Muscle of leg (tissue), 16 donors: ENCODE measurements at places on chromosomes 7 and 10. TPM values are rescaled to one million over a fixed set of nuclear protein-coding genes. Genes with fewer than 3 reads are reported as not detected.

GRCh38 chr10:48613016-48613415 lies 8.1 kb upstream of the ARHGAP22 start:
- DNase-seq = no peak

DNA sequence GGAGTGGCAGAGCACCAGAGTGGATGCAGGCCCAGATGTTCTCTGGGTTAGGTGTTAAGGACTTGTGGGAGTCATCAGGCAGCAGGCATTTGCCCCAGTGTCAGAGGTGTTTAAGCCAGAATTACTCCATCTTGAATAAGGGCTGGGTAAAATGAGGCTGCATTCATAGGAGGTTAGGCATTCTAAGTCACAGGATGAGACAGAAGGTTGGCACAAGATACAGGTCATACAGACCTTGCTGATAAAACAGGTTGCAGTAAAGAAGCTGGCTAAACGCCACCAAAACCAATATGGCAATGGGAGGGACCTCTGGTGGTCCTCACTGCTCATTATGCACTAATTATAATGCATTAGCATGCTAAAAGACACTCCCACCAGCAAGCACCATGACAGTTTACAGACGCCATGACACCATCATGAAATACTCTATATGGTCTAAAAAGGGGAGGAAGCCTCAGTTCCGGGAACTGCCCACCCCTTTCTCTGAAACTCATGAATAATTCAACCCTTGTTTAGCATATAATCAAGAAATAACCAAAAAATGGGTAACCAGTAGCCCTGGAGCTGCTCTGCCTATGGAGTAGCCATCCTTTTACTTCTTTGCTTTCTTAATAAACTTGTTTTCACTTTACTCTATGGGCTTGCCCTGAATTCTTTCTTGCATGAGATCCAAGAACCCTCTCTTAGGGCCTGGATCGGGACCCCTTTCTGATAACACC lies 882 bp upstream of the LRRC61 start:
- DNase-seq = no peak

- no peak for DNase-seq
Measured at GRCh38 chr7:90858546-90858945, 262.4 kb downstream of the CDK14 start.

DNA sequence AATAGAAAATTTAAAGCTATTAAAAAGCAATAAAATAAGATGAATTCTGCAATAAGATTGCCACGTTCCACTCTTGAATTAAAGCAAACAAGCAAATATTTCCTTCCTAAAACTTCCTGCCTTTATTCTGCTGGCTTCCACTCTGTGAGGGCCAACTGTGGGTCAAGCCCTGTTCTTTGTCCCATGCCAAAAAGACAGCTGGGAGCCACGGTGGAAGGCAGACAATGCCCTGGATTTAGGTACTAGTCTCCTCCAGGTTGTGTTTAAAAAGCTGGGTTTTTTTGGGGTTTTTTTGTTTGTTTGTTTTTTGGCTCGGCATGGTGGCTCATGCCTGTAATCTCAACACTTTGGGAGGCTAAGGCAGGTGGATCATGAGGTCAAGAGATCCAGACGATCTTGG lies 39.1 kb downstream of the LRRTM3 start:
- DNase-seq = no peak

DNA sequence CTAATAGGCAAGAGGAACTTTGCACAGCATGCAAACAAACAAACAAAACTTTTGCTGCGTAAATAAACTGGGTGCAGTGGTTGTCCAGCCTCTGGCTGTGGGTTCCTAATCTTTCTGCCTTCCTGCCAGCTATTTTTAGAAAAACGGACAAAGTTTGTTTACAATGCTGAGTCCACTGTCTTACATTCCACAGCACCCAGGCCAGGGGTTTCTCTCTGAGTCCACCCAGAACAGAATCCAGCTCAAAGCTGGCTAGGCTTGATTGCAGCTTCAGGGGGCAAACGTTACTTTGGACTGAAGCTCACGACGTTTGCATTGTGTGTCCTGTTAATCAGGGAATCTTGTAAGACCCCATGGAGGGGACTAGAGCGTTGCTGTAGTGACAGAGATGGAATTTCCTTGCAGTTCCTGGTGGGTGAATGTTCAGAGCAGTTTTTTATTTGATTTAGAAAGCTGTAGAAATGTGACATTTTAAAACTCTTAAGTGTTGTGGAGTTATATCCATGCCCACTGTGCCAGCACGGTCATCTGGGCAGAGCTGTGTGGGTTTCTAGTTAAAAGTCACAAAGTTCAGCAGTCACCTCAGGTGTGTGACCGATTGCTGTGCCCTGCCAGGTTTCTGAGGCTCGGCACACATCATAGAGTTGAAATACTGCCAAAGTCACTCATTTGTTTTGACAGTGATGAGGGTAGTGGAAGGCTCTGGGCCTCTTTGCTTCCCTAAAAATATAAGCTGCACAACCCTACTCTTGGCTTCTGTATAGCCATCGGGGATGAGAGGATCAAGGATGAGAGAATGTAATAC lies 247.0 kb downstream of the STK31 start:
- no peak for DNase-seq

DNA sequence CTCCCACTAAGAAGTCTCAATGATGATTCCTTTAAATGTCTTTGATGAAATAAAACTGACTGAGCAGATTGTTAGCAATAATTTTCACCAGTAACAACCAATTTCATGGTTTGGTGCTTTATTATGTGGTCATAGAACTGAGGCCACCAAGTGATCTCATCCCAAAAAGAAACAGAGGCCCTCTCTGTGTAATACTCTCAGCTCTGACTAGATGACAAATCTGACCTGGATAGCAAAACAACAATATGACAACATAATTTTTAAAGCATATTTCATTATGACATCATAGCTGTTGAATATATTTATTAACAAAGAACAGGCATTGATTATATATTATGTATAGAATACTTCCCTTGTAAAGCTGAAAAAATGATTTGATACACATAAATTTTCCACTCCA lies 5.9 kb downstream of the SEMA3E start:
- DNase-seq = no peak

DNA sequence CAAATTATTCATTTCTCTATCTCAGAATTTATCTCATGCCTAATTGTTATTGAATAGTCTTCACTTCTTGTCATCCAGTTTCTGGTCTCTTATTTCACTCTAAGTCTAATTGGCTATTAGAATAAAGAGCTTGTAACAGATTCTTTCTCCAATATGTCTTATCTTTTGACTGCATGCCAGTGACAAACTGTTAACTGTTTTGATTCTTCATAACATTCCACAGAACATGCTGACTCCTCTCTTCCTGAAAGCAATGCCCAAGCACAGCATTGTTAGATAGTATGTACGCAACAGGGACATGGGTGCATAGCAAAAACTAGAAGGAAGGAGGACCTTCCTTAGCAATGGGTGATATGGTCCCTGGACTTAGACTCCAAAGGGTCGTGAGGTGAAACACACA lies 65.4 kb downstream of the TRUB1 start:
- DNase-seq = no peak

DNA sequence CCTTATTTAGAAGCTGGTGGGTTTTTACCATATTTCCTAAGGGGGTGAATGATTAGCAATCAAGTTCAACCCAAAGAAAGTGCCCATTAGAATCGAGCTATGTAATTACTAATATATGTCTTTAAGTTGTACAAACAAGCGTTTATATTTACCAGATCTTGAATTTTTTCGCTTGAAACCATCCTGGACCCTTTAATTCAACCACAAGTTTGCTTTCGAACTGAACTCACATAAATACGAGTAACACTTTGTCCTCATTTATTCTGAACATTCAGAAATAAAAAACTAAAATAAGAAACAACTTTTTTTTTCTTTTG lies 1.5 kb downstream of the SRI start:
- DNase-seq = no peak

- no peak for DNase-seq
Measured at GRCh38 chr10:88427024-88427423, 156.1 kb downstream of the RNLS start.

- no peak for DNase-seq
Measured at GRCh38 chr7:50508471-50508943, 56.7 kb downstream of the DDC start.

DNA sequence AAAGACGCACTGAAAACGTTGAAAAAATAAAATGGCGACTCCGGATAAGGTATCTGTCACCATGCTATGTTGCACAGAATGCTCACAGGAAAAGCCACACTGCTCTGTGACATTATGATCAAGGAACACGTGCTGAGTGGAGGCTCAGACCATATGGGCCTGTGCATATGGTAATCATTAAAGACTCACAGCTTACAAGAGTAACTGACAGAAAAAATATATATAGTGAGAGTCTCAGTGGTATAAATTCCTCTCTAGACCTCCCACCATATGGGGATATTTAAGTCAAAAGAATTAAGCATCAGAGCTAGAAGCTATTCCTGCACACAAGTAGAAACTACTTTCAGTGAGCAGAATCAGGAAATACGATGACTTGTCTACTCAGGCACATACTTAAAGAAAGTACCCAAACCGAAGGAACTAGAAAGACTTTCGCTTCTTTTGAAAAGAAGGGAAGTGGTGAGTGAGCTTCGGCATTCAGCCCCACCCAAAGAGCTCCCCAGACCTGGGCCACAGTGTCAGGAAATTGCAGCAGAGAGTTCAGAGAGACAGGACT lies 65.1 kb upstream of the MPP7 start:
- DNase-seq = peak; percentile 66

GRCh38 chr10:79090134-79090803 lies 21.5 kb downstream of the ZMIZ1 start:
- DNase-seq = no peak

- no peak for DNase-seq
Measured at GRCh38 chr10:127470911-127471310, 78.2 kb upstream of the NPS start.

DNA sequence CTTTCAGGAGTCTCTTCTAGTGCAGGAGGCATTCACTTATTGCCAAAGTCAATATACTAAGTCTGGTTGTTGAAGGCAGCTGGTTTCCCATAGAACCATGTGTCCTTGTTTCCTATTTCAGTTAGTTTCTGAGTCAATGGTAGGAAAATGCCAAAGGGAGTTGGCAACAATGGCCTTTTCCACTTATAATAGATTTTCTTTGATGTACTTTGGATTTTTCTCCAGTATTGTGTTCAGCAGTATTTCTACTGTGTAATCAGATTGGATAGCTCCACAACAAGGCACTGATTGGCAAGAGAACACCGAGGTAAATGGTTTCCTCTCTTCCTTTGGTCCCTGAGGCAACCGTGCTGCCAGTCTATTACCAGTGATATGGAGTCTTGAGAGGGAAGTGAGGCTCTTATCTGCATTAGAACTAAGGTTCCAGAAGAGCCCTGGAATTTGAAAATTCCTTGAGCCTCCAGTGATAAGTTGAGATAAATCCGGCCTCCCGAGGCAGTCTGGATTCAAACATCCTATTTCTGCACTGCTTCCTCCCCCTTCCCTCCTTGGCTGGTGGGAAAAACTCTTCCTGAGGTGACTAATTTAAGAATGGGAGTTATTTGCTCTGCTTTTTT lies 7.9 kb upstream of the SEPTIN7 start:
- DNase-seq = no peak

DNA sequence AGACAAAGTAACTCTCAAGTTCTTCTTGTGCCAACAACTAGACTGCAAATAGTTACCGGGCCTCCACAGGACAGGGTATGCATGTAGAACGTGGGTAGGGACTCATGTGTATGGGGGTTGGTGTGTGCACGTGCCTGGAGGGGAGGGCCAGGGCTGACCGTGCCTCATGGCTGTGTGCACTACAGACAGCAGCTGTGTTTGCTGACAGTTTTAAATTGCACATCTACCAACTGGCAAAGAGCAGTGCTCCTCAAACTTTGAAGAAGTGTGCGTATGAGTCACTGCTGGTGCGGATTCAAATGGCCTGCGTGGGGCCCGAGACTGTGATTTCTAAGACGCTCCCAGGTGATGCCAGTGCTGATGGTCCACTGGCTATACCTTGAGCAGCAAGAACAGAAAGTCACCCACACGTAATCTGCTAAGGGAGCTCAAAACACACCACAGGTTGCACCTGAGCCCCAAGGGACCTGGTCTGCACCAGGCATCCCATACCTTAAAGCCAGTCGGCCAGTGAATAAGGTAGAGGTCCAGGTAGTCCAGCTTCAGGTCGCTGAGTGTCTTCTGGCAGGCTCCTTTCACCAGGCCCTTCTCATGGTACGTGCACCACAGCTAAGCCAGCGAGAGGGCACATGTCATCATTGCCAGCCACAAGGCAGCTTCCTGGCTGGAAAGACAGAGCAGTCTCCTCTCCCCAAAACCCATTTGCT lies 8.5 kb downstream of the AKR1B1 start:
- DNase-seq = peak; percentile 64

The AZGP1 gene
- polyA plus RNA-seq = 0.83 TPM

The MRLN gene
- polyA plus RNA-seq = 162 TPM

The HMX3 gene
- polyA plus RNA-seq = not detected

The PTPN20 gene
- polyA plus RNA-seq = 1.8 TPM

The LRRC18 gene
- 0.09 TPM for polyA plus RNA-seq

The CPA4 gene
- polyA plus RNA-seq = 1.3 TPM
